ENCODE measurements at places on chromosomes 7 and 10.

GRCh38 chr7:135235841-135236240 is 2.2 kb downstream of the STRA8 start:
- DNase-seq: no peak

- DNase-seq: no peak
Measured at GRCh38 chr7:84091318-84091717, 103.3 kb downstream of the SEMA3A start.

DNA sequence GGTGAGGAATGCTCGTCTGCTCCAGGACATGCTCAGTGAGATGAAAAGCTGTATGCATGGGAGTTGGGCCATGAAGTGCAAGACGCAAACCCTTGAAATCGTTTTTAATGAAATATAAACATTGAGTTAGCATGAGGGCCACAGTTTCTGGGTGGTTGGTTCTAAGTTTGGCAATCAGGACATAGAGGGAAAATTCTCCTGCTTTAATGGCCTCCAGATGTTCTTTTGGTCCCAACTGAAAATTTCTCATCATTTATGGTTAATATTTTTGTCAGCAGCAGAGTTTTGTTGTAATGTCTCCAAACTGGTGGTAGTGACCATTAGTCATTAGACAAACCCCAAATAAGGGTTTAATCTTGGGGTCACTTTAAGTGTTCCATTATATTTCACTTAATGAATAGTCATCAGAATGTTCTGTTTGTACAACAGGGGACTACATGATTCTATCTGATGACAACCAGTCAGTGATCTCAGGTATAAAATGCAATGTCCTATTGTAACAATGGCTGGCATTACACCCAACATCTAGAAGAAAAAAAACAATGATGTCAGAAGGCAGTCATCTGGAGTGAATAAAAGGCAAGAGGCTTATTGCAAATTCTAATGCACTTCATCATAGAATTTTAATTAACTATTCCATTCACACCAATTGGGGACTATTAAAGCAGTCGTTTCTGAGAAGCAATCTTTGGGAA is 197.4 kb downstream of the JCAD start:
- no peak for DNase-seq

GRCh38 chr10:111089293-111089692 is 12.5 kb downstream of the ADRA2A start:
- no peak for DNase-seq

DNA sequence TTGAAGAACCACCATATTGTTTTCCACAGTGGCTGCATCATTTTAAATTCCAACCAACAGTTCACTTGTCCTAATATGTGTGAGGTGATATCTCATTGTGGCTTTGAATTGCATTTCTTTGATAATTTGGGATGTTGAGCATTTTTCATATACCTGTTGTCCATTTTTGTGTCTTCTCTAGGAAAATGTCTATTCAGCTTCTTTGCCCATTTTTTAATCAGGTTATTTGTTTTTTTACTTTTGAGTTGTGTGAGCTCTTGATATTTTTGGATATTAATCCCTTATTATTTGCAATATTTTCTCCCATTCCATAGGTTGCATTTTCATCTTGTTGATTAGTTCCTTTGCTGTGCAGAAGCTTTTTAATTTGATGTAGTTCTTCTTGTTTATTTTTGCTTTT is 95.1 kb upstream of the CCDC71L start:
- no peak for DNase-seq

DNA sequence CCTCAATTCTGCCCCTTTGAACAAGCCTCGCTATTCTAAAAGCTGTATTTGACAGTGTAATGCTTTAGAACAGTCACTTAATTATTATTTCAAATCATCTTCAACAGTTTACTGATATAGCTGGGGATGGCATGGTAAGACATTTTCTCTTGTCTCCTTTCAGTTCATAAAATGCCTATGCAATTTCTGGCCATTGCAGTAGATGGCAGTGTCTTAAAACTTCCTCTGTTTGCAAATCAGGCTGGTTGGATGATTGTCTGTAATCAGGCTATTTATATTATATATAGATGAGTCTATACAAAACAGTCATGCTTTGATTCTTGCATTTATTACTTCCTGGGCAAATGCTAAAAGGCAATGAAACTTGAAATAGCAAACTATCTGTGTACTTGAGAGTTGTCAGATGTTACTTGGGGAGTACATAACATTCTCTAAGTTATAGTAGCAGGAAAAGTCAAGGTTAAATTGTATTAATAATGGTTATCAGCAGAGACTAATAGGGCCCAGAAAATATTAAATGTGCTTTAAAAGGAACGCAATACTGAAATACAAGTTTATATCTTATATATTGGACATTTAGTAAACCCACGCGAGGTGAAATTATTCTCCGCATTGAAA is 55.5 kb upstream of the LHFPL3 start:
- peak; percentile 53 for DNase-seq

DNA sequence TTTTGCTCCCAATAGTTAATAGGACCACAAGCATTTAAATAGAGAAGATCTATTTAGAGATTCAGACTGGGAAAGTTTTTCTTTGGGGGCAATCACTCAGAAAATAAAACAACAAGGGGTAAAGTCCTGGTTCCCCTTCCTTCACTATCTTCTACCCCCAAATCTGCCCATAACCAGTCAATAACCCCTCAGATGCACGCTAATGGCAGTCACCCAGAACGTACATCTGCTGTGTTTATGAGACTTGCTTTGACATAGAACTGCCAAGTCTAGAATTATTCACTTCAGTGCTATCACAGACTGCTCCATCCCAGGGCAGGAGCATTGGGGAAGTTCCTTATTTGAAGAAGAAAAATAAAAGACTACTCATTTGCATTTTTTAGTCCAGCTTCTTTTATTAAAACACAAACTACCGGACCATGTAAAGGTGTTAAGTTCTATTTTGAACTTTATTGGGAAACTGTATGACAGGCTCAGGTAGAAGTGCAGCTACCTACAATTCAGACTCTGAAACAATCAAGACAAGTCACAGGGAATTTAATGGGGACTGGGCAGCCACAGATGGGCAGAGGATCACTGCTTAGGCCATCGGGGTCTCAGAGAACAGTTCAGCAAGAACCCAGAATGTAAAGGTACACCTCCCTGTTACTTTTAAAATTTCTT is 38.4 kb downstream of the ANK3 start:
- no peak for DNase-seq

DNA sequence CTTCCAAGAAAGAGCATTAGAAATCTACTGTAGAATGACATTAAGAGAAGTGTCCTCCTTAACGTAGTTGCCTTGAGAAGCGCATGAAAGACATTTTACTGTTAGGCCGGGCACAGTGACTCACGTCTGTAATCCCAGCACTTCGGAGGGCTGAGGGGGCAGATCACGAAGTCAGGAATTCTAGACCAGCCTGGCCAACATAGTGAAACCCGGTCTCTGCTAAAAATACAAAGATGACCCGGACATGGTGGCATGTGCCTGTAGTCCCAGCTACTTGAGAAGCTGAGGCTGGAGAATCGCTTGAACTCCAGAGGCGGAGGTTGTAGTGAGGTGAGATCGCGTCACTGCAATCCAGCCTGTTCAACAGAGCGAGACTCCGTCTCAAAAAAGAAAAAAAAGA is 28.9 kb downstream of the TARP start:
- DNase-seq: no peak

- DNase-seq: no peak
Measured at GRCh38 chr10:110358869-110359629, 54.3 kb upstream of the SMNDC1 start.

DNA sequence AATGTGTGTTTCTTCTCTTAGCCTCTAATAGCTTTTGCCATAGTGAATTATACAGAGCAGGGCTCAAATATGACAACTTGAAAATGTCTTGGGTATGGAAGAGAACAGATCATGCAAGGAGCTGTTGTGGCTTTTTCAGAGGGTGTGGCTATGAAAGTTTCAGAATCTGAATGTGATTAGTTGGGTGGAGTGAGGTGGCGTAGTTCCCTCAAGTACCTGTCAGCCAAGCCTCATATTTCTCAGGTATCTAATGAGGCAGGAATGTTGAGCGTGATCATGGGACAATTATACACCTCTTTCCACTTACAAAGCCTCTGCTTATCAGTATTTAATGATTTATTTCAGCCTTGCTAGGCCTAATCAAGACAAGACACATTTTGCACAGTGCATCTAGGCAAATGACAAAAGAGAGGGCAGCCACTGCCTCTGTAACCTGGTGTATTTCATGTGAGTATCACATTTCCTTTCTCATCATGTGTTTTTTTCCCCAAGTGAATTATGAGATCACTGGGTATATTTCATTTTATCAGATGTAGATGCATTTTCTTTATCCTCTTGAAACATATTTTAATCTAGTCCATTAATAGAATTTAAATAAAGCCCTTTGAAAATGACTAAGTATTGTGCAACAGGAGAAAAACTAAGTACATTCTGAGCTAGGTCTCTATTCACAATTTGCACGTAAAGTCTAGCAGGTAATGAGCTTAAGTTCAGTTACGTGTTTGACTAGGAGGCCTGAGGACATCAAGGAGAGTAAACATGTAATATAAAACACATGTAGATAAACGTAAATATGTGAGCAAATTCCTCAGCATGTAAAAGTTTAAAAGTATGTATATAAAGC is 644.4 kb upstream of the IGFBP3 start:
- DNase-seq: no peak

DNA sequence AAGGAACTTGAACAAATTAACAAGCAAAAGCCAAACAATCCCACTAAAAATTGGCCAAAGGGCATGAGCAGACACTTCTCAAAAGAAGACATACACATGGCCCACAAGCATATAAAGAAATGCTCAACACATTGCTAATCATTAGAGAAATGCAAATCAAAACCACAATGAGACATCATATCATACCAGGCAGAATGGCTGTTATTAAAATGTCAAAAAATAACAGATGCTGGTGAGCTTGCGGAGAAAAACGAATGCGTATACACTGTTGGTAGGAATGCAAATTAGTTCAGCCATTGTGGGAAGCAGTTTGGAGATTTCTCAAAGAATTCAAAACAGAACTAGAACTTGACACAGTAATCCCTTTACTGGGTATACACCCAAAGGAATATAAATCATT is 311.7 kb upstream of the HPS1 start:
- DNase-seq: no peak

DNA sequence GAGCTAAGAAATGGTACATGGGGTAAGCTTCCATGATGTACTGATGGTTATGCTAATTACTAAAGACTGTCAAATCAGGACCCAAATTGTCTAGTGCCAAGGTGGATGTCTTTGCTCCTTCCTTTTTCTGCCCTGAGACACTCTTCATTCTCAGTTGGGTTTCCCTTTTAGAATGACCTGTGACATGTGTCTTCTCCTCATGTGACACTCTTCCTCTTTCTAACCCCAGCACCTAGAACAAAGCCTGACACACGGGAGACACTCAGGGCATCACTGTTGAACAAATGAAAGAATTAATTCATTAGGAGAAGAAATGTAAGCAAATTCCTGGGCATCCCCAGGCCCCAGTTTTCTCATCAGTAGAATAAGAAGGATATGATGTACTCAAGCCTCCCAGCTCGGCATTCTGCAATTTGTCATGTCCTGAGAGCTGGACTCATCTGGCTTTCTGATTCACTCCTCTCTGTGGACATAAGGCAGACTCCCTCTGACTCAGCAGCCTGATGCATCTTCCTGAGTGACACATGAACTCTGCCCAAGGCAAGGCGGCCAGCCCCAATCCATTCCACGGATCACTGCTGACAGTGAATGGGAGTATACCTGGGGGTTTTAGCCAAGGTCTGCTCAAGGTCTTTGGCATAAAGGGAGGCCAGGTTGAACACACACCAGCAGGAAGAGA is 473.8 kb downstream of the KCNMA1 start:
- DNase-seq: no peak

- DNase-seq: no peak
Measured at GRCh38 chr7:47142169-47142866, 439.6 kb downstream of the TNS3 start.

DNA sequence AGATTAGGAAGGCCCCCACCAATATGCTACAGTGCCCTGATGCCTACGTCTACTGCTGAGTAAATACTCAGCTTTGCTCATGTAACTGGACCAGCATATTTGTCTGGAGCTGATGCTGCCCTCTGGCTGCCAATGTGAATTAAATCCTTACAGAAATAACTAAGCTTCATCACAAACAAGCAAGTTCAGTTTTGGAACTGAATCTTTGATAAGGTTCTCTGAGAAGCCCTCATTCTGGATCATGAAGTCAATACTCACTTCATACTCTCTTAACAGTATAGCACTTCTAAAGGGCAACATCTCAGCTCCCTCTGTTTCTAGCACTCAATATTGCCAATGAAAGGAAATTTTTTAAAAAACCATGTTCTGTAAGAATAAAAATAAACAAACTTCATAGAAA is 246.7 kb downstream of the ETV1 start:
- DNase-seq: peak; percentile 69

- no peak for DNase-seq
Measured at GRCh38 chr10:20343036-20343435, 526.8 kb downstream of the PLXDC2 start.

DNA sequence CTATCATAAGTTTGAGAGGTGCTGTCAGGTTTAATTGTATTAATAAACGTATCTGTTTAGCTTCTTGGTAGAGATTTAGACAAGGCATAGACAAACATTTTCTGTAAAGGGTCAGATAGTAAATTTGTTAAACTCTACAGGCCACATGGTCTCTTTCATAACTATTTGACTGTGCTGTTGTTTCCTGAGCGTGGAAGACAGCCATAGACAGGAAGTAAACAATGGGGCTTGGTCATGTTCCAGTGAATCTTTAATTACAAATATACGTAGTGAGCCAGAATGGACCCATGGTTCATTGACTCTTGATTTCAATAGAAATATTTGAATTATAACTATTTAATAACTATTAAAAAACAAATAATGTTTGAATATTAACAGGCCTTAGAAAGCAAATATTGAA is 451.1 kb downstream of the SH2D4B start:
- no peak for DNase-seq

DNA sequence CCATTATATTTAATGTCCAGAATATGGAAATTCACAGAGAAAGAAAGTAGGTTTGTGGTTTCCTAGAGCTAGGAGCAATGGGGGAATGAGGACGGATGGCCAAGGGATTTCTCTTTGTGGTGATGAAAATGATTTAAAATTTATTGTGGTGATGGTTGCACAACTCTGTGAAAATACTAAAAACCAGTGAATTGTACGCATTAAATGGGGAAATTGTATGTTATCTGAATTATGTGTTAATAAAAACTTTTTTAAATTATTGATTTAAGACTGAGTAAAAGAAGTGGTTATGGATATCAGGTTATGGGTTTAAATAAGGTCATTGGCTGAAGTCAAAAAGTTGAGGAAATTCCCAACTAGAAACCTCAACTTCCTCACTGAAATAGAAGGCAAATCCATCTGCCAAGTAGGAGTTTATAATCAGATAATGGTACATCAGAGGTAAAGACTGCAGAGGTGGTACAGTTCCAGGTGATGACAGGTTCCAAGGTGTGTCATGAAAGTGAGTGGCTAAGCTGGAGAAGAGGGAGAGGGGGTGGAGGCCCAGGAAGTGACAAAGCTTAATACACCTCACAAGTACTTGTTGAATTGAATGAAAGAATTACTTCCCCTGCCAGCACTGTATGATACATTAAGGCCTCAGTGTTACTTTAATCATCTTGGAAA is 68.9 kb upstream of the CCDC71L start:
- no peak for DNase-seq

- no peak for DNase-seq
Measured at GRCh38 chr10:69584624-69585023, 11.4 kb upstream of the NEUROG3 start.
